ENCODE measurements at places on chromosomes 2 and 18.
A peak's percentile ranks its signal among the peaks of the same experiment; 100 is the strongest.

DNA sequence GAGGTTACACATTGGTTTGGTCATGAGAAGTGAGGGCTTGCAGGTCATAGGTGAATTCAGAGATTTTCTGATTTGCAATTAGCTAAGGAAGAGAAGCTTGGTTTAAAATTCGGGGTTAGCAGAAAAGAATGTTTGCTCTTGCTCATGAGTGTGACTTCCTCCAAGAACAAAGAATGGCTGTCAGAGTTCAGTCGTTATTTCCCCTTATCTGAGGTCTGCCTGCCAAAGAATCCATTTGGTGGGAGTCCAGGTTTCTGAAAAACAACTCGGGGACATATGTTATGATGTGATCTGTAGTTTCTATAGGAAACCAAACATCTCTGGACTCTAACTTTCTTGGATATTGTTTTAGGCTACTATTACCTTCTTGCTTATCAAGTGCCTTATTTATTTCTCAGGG, 3.2 kb upstream of the UGT1A6 start:
- no peak for DNase-seq

GRCh38 chr2:232214053-232214452, 164.5 kb upstream of the ALPP start:
- no peak for DNase-seq

GRCh38 chr2:205723179-205723578, 40.9 kb downstream of the NRP2 start:
- no peak for DNase-seq

GRCh38 chr2:68118816-68119215, 38.9 kb upstream of the PNO1 start:
- DNase-seq = no peak

DNA sequence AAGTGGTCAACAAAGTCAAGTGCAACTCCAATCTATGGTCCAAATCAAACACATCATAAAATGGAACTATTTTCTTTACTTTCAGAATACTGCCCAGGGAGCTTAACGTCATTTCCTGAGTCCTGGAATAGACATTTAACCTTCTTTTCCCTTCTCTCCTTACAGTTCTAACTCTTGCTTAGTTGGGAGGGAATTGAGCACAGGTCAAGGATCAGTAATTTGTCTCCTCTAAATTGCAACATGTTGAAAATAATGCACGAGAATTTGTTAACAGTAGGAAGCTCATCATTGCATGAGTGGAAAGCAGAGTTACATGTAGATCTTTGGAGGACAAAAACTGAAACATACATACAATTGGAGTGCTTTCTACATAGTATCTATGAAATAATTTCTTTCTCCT, 87.7 kb downstream of the MEP1B start:
- DNase-seq = no peak

GRCh38 chr2:51120754-51121280, 88.9 kb upstream of the NRXN1 start:
- DNase-seq = no peak

- DNase-seq = no peak
Observed at GRCh38 chr18:22800551-22800951, 132.6 kb upstream of the RBBP8 start.

- DNase-seq = no peak
Observed at GRCh38 chr18:55748227-55748738, 160.3 kb upstream of the TCF4 start.

- DNase-seq = no peak
Observed at GRCh38 chr2:86027922-86028765, 77.5 kb downstream of the POLR1A start.

DNA sequence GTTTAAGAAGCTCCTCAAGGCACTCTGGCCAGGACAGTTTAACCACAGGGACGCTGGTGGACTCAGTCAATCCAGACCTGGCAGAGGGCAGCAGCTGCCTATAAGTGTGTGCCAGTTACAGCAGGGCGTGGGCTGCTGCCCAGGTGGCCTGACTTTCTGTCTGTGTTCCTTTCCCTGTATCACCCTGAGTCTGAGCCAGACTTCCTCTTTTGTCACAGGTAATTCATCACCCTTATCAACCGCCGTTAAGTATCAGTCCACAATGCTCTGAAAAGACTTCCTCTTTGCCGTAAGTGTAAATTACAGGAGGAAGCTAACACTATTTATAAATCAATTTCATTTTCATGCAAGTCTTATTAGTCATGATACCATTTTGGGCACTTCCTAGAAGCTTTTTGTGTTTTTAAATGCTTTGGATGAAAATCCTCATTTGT, 7.0 kb downstream of the LPIN1 start:
- DNase-seq = no peak

GRCh38 chr2:239401881-239402233, 1.0 kb upstream of the HDAC4 start:
- DNase-seq = no peak

- no peak for DNase-seq
Observed at GRCh38 chr2:39099870-39100728, 20.8 kb downstream of the SOS1 start.

DNA sequence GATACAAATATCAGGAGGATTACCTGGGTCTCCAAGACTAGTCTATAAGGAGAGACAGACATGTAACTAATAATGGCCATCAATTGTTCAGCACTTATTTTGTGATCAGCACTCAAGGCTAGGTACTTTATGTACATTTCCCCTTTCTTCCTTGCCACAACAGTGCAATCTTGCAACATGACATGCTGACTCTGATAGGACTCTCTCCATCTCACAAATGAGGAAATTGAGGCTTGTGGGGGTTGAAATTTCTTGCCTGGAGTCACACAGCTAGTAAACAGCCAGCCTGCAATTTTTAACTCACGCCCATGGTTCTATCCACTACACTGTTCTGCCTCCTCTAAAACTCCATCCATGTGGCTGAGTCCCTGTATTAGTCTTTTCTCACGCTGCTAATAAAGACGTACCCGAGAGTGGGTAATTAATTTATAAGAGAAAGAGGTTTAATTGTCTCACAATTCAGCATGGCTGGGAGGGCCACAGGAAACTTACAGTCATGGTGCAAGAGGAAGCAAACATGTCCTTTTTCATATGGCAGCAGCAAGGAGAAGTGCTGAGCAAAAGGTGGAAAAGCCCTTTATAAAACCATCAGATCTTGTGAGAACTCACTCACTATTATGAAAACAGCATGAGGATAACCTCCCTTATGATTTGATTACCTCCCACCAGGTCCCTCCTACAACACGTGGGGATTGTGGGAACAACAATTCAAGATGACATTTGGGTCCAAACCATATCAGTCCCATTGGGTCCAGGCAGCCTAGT, 302.4 kb downstream of the PLCL1 start:
- DNase-seq = no peak

GRCh38 chr2:220152281-220152935, 525.0 kb downstream of the SLC4A3 start:
- no peak for DNase-seq

GRCh38 chr2:62369541-62370202, 136.3 kb downstream of the TMEM17 start:
- no peak for DNase-seq

- peak; percentile 32 for DNase-seq
Observed at GRCh38 chr2:241950413-241951315, 81.1 kb downstream of the RTP5 start.

DNA sequence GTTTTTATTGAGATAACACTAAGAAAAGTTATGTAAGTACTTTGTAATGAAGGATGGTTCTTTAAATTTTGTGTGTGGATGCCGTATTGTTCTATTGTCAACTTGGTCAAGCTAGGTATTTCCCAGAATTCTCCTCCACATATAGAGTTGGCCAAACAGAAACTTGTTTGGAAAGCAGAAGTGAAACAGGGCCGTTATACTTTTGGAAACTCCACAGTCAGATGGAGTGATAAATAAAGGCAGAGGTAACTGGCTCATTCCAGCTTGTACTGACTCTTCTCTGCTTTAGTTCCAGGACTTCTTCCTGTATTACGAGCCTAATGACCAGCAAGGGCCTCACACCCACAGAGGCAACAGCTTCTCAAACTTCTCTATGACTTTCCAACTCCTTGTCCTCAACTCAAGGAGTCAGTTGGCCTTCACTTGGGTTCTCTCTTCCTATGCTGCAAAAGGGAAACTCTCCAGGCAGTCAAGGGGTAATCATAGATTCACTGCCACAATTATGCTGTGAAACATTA, 16.4 kb upstream of the STARD7 start:
- no peak for DNase-seq

DNA sequence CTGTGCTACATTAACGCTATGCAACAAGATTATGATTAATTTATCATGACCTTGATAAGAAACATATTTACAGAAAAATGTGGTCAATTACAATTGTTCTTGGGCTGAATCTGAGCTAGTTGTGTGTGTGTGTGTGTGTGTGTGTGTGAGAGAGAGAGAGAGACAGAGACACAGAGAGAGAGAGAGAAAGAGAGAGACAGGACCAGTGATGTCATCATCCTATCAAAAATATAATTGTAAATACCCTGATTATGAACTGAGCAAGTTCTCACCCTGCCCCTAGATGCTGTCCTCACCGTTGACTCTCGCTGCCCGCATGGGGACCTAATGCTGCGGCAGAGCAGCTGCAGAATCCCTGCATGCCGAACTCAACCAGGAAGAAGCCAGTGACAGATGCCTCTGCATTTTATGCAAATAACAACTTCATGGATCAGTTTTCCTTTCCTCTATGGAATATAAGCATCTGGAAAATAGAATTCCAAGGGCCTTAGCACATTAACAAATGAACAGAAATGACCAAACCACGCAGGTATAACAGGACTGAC, 512.5 kb downstream of the PLCL1 start:
- DNase-seq = no peak

DNA sequence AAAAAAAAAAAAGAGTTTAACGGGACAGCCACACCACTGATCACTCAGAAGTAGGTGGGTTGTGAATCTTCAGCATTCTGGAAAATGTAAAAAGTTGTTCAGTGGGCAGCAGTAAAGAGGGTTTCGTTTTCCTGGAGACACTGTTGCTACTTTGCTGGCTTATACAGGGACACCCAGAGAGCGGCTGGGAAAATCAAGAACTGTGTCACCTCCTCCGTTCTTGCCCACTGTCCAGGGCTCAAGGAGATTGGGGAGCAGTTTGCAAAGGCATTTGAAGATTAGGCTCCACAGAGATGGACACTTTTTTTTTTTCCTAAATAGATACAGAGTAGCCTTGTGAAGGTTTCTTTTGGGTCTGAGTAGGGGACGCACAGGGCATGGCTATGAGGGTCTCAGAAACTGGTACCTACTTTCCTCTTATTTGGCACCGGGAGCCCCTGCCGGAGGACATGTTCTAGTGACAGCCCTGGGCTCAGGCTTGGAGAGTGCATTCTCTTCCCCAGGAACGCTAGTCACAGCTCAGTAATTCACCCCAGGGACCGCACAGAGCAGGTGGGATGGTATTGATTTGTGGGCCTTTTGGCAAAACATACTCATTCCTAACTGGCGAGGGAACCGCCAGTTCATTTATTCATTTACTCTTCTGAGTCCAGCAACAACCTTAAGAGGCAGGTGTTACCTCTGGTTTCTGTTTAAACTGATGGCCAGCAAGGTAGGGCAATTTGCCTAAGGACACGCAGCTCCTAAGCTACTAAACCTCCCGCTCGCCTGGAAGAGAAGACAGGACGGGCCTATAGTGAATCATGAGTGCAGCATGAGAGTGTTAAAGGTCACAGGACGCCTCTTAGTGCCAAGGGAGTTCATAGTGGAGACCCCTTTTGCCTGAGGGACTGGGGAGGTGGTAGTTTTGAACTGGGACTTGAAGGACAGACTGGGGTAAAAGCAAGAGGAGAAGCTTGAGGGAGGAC, 53.1 kb downstream of the HPCAL1 start:
- no peak for DNase-seq

GRCh38 chr2:178782236-178782635, 25.0 kb downstream of the TTN start:
- no peak for DNase-seq

DNA sequence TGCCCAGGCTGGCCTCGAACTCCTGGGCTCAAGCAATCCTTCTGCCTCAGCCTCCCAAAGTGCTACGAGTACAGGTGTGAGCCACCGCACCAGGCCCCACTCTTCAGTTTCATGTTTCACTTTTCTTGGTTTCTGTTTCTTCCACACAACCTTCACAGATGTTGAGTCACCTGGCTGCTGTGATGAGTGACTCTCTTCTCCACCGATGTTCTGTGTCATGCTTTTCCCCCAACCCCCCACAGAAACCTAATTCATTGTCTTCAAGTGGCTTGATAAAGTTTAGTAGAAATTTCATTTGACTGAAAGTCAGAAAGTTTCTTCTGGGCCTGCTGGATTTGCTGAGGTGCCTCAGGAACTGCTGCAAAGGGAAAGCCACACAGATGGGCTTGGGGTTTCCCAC, 78.5 kb downstream of the SPHKAP start:
- no peak for DNase-seq

DNA sequence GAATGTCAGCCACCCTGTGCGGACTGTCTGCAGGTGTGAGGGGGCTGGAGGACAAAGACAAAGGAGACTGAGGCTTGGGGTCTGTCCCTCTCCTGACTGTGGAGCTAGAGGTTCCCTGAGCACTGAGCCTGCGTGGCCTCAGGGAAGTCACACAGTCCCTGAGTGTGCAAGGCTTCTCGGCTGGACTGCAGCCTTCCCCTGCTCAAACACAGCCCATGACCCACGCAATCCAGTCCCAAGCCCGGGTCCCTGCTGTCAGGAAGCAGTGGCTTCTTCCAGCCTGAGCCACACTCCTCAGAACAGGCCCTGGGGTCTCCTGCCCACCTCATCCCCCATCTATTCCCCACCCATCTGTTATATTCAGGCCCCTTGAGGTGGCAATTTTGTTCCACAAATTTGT, 2.7 kb downstream of the ASTL start:
- DNase-seq = no peak

DNA sequence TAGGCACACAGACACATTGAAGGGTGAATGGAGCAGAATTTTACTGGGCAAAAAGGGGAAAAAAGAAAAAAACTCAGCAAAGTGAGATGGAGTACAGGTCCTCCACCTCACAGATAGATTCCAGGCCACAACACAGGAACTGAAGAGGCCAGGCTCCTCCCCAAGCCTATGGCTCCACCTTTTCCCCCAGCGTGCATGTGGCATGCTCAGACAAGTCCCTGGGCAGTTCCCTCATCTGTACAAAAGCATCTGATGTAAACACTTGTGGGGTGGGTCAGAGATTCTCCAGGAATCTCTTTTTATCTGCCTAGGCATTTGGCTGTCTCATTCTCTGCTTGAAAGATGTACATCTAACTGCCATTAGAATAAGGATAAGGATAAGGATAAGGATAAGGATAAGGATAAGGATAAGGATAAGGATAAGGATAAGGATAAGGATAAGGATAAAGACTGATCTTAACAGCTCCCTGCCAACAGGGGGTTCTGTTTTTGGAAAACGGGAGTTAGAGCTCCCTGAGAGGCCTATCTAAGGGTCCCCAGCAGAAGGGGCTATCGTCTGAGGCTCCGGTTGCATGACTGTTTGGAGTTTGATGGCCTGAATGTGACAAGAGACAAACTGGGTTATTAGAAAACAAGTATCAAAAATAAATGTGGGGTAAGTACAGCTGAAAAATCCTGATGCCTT, 17.2 kb upstream of the ASXL3 start:
- DNase-seq = no peak

GRCh38 chr2:46704041-46704440, 211.6 kb downstream of the MCFD2 start:
- no peak for DNase-seq

- DNase-seq = no peak
Observed at GRCh38 chr2:16224298-16225045, 284.1 kb downstream of the MYCN start.
